ENCODE measurements at places on chromosomes 3 and 15.

- DNase-seq: no peak
Measured at GRCh38 chr3:156353563-156353962, 201.4 kb downstream of the SSR3 start.

DNA sequence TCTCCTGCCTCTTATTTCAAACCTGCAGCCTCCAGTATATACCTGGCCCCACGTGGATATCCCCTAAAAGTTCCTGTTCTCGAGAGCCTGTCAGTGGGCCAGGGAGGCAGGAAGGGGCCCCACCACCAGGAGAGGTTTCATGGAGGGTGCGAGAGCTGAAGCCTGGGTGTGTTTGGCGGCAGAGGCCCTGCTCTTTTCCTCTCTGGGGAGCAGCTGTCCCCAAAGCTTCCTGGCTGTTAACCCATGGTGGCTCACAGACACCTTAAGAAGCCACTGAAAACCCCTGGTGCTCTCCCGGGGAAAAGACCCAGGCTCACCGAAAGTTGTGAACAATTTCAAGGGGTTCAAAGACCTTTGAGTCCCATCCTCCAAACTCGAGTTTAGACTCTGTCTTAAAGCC is 1.1 kb downstream of the PRRT3 start:
- DNase-seq: no peak

DNA sequence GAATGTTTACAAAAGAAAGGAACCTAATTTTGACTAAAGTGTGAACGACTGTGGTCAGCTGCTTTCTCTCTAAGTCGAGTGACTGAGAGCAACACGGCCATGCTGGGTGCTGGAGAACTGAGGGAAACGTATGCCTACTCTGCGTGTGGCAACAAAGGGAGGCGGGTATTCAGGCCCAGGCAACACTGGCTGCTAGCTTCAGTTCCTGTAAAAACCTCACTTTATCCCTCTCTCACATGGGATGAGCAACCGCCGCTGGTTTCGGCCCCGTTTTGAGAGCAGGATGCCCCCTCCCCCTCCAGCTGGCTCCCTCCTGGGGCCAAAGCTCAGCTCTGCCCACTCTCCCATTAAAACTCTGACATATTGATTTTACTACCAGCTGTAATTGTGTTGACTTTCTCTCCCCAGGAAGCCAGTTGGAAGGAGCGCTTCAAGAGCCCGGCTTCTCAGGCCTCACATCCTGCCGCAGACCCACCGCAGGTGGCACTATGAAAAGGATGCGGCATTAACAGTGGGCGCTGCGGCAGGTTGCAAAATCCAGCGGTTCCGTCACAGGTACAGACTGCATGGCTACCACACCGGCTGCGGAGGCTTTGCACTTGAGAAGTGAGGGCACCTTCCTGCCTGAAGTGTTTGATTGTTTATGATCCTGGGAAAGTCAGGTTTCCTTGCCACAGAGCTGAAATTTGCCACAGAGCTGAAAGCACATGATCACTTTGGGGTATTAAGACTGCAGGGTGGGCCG is 12.7 kb downstream of the PLXND1 start:
- DNase-seq: peak; percentile 40

DNA sequence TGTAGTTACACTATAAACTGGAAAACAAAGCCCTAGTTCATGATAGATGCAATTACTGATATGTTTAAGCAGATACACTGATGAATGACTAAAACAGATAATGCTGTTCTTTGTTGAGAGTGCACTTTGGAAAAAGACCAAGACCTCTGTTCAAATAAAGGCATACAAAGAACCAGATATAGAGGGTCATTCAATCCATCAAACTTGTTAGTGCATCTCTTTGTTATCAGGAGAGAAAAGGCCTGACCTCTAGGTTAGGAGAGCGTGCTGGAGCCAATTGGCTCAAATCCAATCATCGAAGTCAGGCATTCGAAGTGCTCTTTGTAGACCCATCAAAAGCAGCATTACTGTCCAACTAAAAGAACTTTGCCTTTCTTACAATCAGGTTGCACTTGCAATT is 124.2 kb downstream of the TFG start:
- no peak for DNase-seq

DNA sequence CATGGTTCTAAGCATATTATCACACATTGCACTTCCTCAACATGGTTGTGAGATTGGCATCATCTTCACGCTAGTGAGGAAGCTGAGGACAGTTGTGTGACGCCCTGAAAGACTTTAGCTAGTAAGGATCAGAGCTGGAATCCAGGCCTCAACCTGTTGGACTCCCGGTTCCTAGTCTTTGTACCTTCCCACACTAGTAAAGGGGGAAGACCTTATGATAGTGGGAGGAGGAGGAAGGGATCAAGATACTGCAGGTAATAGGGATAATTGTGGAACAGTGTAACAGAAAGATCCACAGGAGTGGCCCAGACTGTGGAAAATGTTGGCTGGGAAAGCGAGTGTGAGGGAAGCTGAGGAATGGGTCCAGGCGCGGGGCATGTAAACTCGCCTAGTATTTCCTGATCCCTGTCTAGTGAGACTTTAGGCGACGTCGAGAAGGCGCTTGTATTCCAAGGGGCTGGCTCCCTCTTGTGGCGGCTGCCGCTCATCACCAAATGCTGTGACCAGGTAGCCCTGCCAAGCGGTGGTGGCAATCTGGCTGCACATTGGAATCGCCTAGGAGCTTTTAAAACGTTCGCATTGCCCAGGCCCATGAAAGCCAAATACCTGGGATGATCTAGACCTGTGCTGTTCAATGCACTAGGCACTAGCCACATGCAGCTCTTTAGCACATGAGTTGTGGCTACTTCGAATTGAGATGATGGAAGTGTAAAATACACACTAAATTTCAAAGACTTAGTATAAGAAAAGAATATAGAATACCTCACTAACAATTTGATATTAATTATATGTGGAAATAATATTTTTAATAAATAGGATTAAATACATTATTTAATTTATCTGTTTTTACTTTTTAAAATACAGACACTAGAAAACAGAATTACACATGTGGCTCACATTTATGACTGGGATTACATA is 38.8 kb upstream of the CLDN18 start:
- DNase-seq: peak; percentile 56

GRCh38 chr3:48686538-48687219 is 964 bp upstream of the NCKIPSD start:
- no peak for DNase-seq

DNA sequence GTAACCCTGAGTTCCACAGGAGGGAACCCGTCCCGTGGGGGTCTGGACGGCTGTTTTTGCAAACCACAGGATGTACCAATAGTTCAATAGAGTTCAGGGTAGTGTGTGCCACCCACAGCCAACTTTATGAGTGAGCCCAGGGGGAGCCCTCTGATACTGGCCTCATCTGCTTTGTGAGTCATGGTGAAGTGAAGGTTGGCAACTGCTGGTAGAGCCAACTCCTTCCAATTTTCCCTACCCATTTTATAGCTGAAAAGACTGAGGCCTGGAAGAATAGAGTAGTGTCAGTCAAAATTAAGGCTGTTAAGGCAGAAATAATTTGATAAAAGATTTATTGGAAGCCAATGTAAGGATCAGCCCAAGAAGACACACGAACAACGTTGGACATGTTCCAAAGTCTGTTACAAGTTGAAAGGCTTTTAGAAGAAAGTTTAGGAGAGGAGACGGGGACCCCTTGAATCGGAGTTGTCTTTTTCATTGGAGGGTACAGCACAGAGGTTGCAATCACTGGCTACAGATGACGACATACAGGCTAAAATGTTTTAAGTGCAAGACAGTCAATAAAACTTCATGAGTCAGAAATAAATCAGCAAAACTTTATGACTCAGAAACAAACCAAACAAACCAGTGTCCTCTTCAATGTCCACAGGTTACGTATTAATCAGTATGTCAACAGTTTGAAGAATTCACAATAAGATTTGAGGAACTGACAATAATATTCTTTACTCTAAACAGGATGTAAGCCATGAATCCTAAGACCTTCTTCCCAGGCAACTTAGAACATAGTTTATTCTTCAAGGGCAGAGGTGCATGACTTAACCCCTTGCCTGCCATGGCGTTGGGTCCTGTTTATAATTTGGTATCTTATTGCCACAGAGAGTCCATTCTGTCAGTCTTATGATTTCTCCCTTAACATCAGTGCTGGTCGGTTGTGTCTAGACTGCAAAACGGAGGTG is 62.9 kb upstream of the NR2E3 start:
- DNase-seq: no peak

GRCh38 chr3:190010486-190010885 is 110.2 kb downstream of the P3H2 start:
- no peak for DNase-seq

GRCh38 chr15:83977992-83978391 is 257.6 kb upstream of the GOLGA6L4 start:
- DNase-seq: no peak

DNA sequence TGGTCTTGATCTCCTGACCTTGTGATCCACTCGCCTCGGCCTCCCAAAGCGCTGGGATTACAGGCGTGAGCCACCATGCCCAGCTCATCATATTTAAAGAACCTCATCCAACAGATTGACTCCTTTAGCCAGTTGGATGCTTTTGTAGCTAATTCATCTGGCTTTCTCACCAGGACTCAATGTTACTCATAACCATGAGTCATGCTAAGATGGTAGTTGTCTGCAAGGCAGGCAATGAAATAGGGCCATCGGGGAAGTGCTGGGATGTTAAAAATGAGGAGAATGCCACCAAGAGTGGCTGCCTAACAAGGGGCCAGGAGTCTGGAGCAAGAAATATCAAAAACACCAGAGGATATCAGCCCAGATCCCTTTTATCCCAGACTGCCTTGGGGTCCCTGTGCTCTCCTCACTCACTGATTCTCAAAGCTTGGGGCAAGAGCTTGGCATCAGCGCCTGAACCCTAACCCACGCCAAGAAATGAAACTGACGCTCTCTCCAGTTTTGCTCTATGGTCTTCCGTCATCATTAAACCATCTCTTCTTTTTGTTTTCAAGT is 7.4 kb upstream of the PCOLCE2 start:
- DNase-seq: no peak

DNA sequence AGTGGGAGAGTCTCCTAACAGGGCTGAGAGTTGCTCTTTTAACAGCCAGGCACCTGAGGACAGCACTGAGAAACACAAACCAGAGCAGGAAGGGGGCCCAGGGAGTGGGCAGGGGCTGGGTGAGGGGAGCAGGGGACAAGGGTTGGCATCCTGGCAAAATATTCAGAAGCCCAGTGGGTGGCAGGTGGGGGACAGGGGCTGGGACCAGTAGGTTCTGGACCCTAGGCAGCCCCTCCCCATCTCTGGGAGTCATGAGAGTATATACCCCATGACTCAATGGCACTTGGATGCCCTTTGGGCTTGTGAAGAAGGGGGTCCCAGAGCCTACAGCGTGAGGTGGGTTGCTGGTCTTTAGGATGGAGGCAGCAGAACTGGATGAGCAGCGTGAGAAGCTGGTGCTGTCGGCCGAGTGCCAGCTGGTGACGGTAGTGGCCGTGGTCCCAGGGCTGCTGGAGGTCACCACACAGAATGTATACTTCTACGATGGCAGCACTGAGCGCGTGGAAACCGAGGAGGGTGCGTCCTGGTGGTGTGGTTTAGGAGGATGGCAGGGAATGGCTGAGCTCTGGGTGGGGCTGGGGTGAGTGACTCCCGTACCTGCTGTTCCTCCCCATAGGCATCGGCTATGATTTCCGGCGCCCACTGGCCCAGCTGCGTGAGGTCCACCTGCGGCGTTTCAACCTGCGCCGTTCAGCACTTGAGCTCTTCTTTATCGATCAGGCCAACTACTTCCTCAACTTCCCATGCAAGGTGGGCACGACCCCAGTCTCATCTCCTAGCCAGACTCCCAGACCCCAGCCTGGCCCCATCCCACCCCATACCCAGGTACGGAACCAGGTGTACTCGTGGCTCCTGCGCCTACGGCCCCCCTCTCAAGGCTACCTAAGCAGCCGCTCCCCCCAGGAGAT is 24.2 kb downstream of the NBEAL2 start:
- no peak for DNase-seq

GRCh38 chr3:97230486-97230885 is 416.1 kb downstream of the EPHA6 start:
- DNase-seq: no peak

DNA sequence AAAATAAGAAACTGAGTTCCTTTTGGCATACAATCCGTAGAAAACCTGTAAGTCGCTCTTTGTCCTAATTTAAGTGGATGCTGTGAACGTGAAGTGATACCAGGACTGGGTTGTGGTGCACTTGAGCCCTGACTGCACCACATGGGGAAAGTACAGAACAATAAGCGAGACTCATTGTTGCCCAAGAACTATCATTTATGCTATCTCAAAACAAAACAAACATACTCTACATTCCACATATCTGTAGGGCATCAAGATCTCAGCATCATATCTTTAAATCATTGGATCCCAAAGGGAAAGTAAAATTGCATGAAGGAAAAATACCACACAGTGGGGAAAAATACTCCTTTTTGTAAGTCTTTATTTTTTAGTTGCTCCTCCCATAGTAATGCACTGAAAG is 580.3 kb downstream of the MECOM start:
- no peak for DNase-seq

DNA sequence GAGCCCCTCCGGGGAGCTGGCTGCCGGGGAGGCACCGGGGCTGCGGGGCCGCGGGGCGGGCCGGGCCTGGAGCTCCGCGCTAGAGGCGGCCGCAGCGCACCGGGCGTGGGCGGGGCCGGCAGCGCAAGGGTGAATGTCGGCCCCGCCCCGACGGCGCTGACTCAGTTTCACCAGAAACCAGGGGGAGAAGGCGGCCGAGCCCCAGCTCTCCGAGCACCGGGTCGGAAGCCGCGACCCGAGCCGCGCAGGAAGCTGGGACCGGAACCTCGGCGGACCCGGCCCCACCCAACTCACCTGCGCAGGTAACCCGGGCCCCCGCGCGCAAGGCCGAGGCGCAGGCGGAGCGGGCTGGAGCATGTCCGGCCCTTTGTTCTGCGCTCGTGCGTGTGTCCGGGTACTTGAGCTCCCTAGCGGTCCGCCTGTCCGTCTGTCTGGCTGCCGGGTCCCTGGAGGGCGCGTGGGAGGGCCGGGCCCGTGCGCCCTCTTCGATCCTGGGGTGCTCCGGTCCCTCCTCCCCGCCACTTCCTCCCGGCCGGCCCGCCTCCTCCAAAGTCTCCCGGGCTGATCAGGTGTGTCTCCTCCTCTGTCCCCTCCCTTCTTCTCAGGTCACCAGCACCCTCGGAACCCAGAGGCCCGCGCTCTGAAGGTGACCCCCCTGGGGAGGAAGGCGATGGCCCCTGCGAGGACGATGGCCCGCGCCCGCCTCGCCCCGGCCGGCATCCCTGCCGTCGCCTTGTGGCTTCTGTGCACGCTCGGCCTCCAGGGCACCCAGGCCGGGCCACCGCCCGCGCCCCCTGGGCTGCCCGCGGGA is at the start of gene SPINT1:
Gene SPINT1 (plus strand): TSS at position 164 of the 811 bp plus-strand sequence. CDS start 507 bp downstream, at position 671.
- DNase-seq: peak; percentile 54

- DNase-seq: no peak
Measured at GRCh38 chr3:151307131-151307530, 9.5 kb downstream of the GPR87 start.

GRCh38 chr15:38401106-38401505 is 52.8 kb upstream of the FAM98B start:
- no peak for DNase-seq
